ENCODE measurements at places on chromosomes 1 and 21.
A peak's percentile ranks its signal among the peaks of the same experiment; 100 is the strongest.

GRCh38 chr1:209208648-209209047 lies 374.9 kb upstream of the CAMK1G start:
- DNase-seq = no peak

DNA sequence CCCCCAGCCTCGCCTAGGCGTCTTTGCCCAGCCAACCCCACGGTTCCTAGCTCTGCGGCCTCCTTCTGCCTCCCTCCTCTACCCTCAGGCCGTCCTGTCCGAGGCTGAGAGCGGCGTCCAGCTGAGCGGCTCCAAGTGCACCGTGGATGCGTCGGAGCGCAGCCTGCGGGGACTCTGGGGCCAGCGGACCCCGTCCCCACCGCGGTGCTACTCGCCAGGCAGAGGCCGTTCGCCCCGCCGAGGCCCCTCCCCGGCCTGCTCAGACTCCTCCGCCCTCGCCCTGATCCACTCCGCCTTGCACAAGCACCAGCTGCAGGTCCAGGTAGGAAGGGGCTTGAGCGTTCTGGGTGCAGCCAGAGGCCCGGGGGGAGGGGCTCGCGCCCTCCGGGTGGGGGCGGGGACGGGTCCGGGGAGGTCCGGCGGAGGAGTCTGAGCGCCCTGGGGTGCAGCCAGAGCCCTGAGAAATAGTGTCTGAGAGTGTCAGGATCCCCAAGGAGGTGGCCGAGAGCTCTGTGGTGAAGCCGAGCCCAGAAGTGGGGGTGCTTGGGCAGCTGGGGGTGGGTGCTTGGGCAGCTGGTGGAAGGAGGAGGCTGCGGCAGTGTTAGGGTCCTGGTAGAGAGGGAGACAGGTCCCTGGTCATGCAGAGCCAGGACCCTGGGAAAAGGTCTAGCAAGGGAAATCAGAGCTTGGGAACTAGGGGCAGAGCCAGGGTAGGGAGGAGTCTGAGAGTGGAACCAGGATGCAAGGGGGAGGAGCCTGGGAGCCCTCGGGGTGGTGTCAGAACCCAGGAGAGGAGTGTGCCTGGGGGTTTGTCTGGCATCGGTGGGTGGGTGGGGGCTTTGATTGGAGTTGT lies 3.2 kb upstream of the NBPF3 start:
- no peak for DNase-seq

DNA sequence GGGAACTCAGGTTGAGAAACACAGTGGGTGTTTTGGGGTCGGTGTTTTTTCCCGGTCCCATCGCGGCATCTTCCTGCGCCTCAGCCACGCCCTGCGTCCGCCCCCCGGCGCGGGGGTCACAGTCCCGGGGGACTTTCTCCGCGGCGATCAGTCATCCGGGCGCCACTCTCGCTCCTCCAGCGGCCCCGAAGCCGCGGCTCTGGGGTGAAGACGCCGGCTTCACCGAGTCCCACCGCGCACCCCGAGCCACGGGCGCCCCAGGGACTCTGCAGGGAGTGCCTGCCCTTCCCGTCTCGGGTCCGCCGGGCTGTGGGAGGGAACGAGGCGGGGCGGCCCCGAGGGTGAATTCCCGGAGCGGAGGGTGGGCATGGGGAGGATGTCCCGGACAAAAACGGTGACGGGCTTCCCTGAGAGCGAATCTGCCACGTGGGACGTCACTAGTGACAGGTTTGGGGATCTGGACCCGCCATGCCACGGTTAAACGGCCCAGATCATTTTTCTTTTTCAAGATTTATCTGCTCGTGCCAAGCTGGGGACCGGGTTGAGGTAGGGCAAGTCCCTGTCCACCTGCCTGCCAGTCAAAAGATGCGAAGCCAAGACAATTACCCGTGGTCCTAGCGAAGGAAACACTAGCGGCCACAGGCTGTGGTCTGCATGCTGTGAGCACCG lies 717 bp upstream of the BATF3 start:
- DNase-seq = peak; percentile 24

DNA sequence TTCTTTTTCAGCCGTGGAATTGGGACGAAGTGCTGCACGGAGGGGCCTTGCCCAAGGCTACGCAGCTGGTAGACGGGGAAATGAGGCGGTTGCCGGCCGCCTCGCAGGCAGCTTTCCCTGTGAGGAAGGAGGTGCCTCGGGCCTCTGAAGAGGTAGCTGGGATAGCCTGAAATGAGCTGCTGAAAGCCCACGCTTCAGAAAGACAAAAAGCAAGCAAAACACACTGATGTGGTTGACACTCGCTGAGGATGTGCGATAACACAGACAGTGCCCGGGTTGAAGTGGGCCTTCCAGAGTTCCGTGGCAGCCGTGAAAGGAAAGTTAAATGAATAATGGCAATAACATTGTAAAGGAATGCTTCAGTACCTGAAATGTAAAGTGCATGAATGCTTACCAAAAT lies 47.2 kb downstream of the S1PR1 start:
- DNase-seq = no peak

DNA sequence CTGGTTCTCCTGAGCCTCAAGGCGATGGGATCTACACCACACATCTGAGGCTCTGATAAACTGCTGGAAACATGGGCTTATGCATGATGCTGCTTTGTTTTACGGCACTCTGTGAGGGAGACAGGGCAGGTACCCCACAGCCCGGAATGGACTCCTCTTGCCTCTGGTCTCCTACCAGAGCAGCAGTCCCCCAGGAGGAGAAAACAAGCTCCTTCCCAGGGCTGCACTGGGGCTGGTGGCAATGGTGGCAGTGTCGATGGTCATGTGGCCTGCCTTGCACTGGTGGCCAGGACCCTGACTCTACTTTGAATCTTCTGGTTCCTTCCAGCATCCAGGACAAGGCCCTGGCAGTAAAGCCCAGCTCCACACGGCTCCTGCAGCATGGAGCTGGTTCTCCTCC lies 79.4 kb downstream of the TOMM20 start:
- no peak for DNase-seq

DNA sequence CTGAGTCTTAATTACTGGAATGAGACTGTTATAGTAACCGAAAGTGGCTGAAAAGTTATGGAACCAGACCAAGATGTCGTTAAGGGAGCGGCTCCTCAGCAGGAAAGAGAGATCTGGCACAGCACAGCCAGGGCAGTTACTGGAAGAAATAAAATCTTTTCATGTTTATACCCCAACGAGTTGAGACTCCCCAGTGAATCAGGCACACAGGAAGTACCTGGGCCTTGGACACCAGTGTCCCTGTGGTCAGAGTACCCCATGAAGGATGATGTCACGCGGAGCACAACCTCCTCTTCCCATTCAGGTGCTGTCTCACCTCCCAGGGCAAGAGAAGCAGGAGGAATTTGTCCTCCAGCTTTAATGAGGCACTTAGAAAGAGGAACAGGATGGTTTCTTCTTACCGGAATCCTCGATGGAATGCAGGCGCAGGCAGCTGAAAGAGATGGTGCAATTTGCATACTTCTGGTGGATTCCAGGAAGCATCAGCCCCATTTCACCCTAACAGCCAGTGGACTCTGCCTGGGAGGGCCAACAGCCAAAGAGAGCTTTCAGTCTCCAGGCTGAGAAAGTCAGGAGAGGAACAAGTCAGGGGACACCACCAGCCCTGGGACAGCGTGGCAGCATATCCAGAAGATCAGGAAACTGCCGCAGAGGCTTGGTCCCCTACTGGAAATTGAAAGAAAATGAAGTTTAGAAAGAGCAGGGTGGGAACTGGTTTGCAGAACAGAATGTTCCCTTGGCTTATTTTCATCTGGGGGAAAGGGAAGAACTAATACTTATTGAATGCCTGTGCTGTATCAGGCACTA lies 35.9 kb upstream of the CTTNBP2NL start:
- DNase-seq = no peak

Data from H54 (cell line).